ENCODE measurements at places on chromosomes 5 and 9. TPM values are rescaled to one million over a fixed set of nuclear protein-coding genes. Genes with fewer than 3 reads are reported as not detected.

LECT2 gene
- not detected for total RNA-seq

OR1L1 gene
- total RNA-seq: not detected

CEL gene
- total RNA-seq: 0.18 TPM

OTP gene
- total RNA-seq: not detected

KCNIP1 gene
- 3.9 TPM for total RNA-seq

PCDHGA8 gene
- 0.06 TPM for total RNA-seq

PCDHB6 gene
- 2.9 TPM for total RNA-seq

HACD4 gene
- total RNA-seq: not detected

ANKRD55 gene
- total RNA-seq: not detected

SLC34A3 gene
- total RNA-seq: not detected

BOD1 gene
- 93.3 TPM for total RNA-seq

SPATA31D4 gene
- not detected for total RNA-seq

ARL14EPL gene
- not detected for total RNA-seq

PRDM9 gene
- not detected for total RNA-seq

UBLCP1 gene
- total RNA-seq: 86.7 TPM

GNE gene
- 15.0 TPM for total RNA-seq

PCDHGB6 gene
- 1.3 TPM for total RNA-seq

GPR151 gene
- not detected for total RNA-seq

LCN12 gene
- total RNA-seq: not detected

UBE2QL1 gene
- total RNA-seq: 0.40 TPM
